ENCODE measurements at places on chromosomes 13 and 19.

DNA sequence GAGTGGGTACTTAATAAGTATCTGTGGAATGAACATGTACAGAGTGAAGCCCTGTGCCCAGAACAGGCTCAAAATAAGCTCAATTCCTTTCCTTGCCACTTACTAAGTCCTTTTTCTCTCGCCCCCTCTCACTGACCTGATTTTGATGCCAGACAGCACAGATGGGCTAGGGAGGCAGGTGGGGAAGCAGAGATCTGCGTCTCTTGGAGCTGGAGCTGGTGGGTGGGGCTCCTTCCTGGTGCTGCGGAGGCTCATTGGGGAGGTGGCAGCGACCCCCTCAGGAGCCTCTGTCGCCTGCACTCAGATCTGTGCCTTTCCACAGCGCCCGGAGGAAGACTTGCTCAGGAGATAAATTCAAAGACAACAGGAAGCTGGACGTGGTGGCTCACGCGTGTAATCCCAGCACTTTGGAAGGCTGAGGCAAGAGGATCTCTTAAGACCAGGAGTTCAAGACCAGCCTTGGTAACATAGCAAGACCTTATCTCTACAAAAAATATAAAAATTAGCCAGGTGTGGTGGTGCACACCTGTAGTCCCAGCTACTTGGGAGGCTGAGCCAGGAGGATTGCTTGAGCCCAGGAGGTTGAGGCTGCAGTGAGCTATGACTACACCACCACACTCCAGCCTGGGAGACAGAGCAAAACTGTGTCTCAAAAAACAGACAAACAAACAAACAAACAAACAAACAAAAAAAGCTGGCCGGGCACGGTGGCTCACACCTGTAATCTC lies 14.6 kb downstream of the AKT2 start:
- no peak for DNase-seq

- DNase-seq = peak; percentile 88
Observed at GRCh38 chr19:56538254-56538760, 441 bp upstream of the ZFP28 start.

GRCh38 chr13:111604097-111604496 lies 283.7 kb downstream of the TEX29 start:
- no peak for DNase-seq

DNA sequence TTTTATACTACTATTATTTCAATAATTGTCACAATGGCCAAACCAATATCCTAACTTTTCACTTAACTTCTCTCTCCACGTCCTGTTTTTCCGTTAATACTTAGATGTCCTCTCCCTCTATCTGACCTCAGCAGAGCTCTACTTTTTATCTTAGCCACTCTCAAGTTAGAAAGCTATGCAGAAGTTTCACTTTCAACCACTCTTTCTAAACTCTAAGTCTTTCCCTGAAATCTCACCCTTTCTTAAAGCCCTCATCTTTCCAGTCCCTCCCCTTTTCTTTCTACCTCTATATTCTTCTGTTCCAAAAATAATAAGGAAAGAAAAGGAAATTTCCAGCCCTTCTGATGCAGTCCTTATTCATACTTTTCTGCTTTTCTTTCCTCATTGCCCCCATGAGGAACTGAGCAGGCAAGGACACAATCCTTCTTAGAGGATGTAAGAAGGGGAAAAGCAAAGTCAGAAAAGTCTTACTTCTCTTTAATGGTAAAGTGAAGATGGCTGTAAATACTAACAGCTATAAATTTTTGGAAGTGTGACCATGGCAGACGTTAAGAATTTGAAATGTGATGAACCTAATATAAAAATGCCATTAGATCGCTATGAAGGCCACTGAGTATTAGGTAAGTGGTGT lies 23.0 kb downstream of the FAM216B start:
- no peak for DNase-seq

DNA sequence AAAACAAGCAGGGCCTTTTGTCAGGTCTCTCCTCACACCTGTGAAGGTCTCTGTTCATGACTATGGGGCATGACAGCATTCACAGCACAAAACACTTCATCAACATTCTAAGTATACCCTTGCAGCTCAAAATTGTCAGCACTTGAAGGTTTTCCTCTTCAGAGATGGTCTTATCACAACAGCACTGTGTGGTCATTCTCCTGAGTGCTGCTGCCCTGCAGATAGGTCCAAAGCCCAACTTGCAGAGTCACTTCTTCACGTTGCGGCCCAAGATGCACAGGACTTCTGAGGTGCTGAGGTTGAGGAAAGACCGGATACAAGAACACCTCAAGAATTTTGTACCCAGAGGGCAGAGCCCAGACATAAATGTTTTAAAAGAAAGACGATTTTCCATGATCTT lies 574.5 kb downstream of the UQCRFS1 start:
- no peak for DNase-seq
